Lung (tissue), 17 donors: ENCODE measurements at places on chromosomes 12 and 14. TPM values are rescaled to one million over a fixed set of nuclear protein-coding genes. Genes with fewer than 3 reads are reported as not detected.
A peak's percentile ranks its signal among the peaks of the same experiment; 100 is the strongest.

DNA sequence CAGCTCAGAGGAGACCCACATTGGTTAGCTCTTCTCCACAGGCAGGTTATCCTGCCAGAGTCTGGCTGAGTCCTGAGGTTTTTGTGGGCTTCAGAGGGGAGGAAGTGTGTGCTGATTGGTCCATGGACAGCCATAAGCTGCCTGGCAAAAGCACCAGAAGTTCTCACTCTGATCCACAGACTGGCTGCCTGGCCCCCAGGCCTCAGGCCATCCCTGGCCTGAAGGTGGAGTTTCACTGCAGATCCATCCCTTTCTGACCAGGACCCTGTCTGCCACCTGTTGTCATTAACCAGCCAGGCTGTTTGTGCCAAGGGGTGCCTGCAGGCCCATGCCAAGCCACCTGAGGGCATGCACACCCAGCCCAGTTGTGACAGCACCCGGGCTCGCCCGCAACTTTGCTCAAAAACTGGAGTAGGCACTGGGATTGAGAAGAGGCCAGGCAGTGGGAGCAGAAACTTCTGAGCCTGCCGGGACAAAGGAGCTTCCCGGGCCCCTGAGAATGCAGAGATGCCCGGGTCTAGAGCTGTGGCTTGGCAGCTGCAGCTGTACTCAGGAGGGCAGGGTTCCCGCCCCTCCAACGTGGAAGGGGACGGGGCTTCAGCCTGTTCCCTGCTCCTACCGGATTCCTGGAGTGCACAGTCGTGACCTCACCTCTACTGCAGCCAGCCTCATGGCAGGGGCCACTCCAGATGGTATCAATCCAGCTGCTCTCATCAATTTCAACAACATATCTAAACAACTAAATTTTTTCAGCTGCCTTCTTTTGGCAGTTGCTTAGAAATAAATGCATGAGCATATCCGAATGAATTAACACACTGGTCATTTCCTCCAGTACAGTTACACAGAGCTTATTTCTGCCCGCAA lies 1277.3 kb downstream of the SLC16A7 start:
- no peak overlapping the region for H3K4me3 ChIP-seq
- H3K27me3 ChIP-seq: no peaks in the 10 kb centered on the region
- H3K27ac ChIP-seq: no peak overlapping the region
- no peaks in the 10 kb centered on the region for H3K4me1 ChIP-seq
- peak; percentile 65 for DNase-seq

Gene TMCC3
- total RNA-seq: 7.8 TPM

DNA sequence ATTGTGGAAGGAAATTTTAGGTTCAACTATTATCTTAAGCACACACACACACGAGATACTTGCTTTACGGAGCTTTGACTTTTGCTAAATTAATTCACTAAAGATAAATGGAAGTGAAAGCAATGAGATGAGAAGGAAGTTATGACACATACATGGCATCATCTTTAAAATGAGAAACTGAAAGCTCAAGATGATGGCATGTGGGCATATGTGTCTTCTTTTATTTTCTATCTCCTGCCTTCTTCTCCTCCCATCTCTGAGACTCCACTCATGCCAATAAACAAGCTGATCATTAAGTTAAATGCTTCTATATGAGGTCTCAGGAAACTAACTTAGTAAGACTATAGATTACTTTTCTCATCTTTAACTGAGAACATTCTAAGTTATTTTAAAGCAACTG lies 216.7 kb downstream of the MED13L start:
- H3K4me3 ChIP-seq: no peak overlapping the region
- H3K4me1 ChIP-seq: peaks cover 8% of the 10 kb centered on the region
- no peak overlapping the region for H3K27ac ChIP-seq
- H3K27me3 ChIP-seq: no peaks in the 10 kb centered on the region

DNA sequence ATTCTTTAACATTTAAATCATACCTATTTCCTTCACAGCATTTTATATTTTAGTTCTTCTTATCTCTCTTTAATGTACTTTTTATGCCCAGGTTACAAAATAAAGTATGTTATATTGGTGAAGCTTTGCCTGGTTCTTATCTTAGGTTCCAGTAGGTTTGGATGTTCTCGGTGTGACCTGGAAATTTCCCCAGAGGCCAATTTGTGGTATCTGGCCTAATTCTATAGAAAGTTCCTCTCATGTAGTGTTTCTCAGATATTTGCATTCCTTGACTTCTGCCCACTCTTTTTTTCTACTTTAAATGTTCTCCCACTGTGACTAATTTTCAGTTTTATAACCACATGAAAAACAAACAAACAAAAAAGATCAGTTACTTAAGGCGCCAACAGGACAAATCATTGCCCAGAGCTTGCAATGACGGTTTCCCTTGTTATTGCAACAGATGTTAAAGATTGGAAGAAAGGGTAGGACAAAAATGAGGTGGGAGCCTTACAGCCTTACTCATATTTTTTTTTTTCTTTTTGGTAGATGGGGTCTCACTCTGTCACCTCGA lies 41.2 kb upstream of the PPM1H start:
- no peak overlapping the region for H3K4me3 ChIP-seq
- no peak overlapping the region for H3K27ac ChIP-seq
- DNase-seq: no peak
- no peaks in the 10 kb centered on the region for H3K4me1 ChIP-seq

DNA sequence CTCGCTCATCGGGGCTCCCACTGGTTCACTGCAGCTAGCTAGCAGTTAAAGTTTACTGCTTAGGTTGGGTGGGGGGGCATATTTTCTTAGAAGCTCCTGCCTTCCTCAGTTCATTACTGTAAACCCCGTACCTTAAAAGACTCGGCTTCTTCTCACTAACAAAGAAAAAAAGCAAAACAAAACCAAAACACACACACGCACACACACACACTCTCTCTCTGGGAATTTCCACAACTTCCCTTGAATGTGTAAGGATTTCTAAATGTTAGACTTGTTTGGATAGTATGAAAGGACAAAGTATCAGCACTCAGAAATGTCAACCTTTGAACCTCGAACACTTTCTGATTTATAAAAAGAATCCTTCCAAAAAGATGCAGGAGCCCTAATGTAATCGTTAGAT lies 927 bp downstream of the PTHLH start:
- no peak overlapping the region for H3K27ac ChIP-seq
- no peak for DNase-seq
- H3K27me3 ChIP-seq: peaks cover 76% of the 10 kb centered on the region
- no peaks in the 10 kb centered on the region for H3K36me3 ChIP-seq
